ENCODE measurements at places on chromosomes 16 and 17.

GRCh38 chr16:759110-759910, 1.2 kb upstream of the MSLN start:
- DNase-seq, result no peak

DNA sequence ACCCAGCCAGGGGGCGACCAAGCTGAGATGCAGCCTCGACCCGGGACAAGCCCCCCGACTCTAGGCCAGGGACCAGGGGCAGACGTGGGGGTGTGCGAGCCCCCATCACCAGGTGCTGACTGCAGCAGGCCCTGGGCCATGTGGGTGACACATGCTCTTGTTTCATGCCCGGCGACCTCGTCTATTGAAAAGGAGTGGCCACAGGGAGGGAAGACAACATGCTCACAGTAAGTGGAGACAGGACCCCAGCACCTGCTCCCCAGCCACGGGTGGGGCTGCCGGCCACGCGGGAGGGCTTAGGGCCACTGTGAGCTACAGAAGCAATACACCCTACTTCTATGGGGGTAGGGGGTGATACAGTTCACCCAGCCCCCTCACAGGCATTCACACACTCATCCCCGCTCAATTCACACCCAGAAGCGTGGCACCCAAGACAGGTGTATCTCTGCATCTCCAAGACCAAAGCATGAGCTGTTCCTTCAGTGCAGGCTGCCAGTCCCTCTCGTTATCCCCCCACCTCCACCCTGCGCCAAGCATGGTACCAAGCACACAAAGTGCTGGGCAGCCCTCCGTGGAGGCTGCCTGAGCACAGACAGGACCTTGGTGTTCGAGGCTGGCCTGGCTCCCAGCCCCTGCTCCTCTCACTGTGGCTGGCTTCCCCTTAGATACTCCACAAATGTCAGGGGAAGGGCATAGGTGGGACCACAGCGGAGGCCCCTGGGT, 13.6 kb downstream of the VASN start:
- DNase-seq, result no peak

GRCh38 chr17:43389046-43389947, 9.5 kb upstream of the ARL4D start:
- DNase-seq, result peak; percentile 51

GRCh38 chr16:88939972-88940861, 36.8 kb downstream of the CBFA2T3 start:
- DNase-seq, result no peak

GRCh38 chr17:13256545-13256944, 238.7 kb upstream of the ELAC2 start:
- no peak for DNase-seq

DNA sequence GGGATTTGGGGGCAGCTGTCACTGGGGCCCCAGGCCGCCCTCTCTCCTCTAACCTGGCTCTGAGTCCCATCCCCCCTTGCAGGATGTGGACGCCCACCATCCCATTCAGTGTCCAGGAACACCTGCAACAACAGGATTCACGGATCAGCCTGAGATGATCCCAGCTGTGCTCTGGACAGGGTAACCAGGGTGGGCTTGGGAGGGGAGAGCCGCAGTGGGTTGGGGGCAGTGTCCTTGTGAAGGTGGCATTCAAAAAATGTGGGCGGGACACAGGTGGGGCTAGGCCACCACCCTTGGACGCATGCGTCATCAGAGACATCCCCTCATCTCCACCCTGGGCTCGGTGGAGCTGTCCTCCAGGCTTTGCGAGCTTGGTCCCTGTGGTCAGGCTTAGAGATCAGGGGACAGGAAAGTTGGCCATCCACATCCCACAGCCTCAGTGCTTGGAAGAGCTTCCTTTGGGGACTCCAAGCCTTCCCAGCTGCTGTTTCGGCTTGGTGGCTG, 19.1 kb downstream of the DEXI start:
- DNase-seq, result no peak

- DNase-seq, result no peak
Measured at GRCh38 chr16:84258266-84258665, 18.5 kb upstream of the KCNG4 start.

DNA sequence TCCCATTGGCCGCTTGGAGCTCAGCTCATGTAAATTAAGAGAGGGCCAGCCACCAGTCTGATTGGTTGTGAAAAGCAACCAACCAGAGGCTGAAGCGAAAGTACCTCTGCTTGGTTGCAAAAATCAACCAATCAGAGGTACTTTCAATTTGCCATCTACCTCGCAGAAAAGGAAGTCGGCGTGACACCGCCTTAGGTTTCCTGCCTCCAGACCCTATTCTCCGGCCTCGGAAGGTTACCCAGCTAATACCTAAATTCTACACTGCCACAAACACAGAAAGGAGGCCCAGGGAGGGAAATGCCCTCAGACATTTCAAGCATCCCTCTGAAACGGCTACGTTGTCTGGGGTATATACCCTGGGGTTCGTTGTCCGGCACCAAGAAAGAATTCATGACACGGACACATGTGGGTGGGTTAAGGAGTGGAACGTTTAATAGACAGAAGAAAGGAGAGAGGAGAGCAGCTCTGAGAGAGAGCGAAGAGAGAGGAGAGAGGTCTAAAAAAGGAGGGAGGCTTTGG, 481.3 kb downstream of the TMEM114 start:
- DNase-seq, result no peak

GRCh38 chr17:57211543-57211942, 44.8 kb upstream of the MSI2 start:
- no peak for DNase-seq

DNA sequence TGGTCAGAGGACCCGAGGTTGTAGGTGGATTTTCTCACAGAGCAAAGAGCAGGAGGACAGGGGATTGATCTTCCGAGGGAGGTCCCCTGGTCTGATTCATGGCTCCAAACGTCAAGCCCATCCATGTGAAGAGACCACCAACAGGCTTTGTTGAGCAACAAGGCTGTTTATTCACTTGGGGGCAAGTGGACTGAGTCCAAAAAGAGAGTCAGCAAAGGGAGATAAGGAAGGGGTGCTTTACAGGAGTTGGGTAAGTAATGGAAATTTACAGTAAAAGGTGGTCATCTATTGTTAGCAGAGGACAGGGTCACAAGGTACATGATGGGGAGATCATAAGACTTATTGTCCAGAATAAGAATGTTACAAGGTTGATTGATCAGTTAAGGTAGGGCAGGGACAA, 2285.8 kb downstream of the TP53TG3F start:
- no peak for DNase-seq

DNA sequence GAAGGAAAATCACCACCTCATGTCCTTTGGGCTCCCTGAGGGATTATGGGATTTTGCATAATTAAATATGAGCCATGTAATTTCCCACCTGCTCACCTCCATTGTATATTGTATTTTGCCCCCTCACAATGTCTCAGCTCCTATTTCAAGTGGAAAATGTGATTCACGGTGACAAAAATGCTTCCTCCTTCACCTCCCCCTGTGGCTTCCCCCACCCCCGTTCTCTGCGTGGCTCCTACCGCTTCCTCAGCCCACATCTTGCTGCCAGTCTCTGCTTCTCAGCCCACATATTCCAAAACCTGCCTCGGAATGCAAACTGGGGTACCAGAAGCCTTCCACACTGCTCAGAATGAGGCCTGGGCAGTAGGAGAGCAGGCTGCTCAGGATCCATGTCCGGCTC, 394.5 kb upstream of the C16orf82 start:
- DNase-seq, result no peak

GRCh38 chr16:73166441-73166851, 118.5 kb upstream of the ZFHX3 start:
- no peak for DNase-seq

DNA sequence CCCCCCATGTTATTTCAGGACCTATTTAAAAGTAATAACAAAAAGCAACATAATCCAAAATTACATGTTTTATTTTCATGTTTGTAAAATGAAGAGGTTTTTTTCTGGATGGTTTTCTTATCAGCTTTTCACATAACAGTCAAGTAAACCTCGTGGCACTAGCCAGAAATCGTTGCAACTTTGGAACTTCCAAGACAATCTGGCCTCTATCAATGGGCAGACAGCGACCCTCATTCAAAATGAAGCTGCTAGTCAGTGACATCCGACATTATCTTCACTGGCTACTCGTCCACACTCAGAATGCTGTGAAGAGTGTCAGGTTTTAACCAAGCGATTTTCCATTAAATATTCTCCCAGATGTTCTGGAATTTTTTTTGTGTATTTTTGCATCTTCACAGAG, 22.7 kb downstream of the ZNF652 start:
- no peak for DNase-seq

- DNase-seq, result no peak
Measured at GRCh38 chr17:46979147-46979863, at the start of gene RPRML. Gene RPRML (minus strand): TSS chr17:46979253. CDS start chr17:46979007, 246 bp downstream.

- no peak for DNase-seq
Measured at GRCh38 chr16:5916711-5917191, 819.2 kb upstream of the EEF2KMT start.

DNA sequence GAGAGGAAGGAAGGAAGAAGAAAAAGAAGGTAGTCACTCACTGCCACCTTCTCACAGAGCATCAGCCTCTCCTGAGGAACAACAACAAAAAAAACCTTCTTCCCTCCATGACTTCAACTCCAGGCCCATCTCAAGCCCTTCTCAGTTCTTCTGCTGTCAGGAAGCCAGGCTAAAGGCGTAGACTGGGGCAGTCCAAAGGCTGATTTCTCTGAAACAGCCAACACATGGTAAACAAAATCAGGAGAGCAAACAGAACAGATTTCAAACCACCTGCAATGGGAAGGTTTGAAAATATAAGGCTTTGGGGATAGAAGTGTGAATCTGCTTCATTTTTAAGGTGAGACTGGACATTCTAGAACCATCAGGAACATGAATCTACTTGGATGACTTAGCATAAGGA, 157.3 kb upstream of the DNAH9 start:
- no peak for DNase-seq

DNA sequence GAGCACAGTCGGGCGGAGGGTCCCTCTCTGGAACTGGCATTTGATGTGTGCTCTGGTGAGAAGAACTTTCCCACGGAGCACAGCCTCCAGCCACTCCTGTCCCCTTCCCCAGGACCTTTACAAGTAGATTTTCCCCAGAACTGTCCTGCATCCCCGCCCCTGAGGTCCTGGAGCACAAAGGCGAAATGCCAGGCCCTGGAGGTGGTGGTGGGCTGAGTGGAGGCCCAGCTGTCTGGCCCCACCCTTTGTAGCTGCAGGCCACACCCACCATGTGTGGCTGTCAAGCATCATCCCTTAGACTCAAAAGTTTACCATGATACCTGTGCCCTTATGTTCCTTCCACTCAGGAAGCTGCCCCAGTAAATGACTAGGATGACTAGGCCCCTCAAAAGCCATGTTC, 37.7 kb downstream of the PLD6 start:
- no peak for DNase-seq

- DNase-seq, result peak; percentile 81
Measured at GRCh38 chr16:7405166-7405565, 72.5 kb downstream of the RBFOX1 start.

DNA sequence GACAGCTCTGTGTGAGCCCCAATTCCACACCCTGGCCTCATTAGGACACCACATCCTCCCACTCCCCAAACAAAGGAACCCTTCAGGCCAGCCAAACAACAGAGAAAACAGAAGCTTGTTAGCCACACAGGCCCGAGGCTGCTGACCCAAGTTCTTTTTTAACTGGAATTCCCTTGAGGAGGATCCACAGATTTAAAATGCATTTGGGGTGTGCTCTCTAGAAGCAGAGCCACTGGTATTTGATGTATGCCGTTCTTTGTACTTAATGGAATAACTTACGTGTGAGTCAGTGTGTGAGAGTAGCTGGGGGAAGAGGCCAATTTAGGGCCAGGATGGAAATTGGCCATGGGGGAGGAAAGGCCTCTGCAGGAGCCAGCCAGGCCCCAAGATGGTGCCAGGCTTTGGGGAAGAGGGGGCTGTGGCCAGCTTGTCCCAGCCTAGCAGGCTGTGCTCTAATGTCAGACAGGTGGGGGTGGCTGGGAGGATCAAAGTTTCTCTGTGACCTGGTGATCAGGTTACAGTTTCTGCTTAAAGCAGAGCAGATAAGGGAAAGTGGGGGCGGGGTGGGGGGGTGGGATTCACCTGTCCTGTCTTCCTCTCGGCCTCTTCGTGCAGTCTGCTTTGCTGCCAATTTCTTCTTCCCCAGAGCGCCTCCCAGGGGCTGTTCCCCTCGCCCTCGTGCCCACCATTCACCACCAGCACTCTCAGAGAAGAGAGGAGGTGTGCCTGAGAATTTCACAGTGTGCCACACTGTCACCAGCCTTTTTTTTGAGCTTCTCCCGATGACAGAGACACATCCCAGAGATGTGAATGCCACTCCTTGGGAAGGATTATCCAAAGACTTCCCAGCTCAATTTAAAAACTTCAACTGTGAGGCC, 50.8 kb downstream of the TOM1L2 start:
- DNase-seq, result no peak

GRCh38 chr16:49505556-49505955, 132.0 kb downstream of the C16orf78 start:
- DNase-seq, result no peak

DNA sequence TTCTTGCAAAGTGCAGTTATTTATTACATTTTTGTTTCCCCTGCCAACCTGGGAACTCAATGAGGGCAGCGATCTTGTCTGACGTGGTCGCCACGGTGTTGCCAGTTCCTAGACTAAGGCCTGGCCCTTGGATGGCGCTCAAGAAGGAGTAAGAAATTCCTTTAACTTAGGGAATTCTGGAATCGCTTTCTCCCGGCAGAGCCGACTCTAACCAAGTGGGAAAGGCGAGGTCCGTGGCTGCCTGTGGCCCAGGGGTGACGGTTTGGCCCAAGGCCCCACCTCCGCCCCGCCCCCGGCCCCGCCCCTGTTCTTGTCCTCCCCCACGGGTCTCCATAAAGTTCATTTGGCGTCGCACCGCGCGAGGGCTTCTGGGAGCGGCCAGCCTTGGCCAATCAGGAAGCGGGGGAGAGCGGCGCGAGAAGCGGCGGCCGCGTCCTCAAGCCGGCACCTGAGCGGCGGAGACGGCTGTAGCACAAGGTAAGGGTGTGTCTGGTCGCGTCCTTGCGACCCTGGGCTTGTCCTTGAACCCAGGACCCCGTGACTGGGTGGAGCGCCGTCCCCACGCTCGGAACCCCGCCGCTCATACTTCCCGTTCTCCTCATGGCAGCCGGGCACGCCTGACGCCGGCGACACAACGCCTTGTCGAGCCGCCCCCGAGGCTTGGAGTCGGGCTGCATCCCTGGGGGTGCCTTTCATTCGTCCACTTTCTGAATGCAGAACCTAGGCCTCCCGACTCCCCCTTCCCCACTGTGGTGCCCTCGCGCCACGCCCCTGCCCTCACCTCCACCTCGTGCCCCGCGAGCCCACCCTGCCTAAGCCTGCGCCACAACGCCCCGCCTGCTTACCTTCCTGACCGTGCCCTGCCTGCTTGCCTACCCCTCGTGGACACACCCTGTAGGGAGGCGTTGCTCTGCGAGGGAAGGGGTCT, at the start of gene NUP93:
Gene NUP93, plus strand, starts transcription at position 395 of the 928 bp plus-strand sequence. CDS start 18,119 bp downstream, outside the sequence.
- DNase-seq, result peak; percentile 44

GRCh38 chr16:46850619-46851555, 19.9 kb upstream of the C16orf87 start:
- no peak for DNase-seq
